Cerebellum (tissue), 4 donors: ENCODE measurements at places on chromosomes 2 and 18.

DNA sequence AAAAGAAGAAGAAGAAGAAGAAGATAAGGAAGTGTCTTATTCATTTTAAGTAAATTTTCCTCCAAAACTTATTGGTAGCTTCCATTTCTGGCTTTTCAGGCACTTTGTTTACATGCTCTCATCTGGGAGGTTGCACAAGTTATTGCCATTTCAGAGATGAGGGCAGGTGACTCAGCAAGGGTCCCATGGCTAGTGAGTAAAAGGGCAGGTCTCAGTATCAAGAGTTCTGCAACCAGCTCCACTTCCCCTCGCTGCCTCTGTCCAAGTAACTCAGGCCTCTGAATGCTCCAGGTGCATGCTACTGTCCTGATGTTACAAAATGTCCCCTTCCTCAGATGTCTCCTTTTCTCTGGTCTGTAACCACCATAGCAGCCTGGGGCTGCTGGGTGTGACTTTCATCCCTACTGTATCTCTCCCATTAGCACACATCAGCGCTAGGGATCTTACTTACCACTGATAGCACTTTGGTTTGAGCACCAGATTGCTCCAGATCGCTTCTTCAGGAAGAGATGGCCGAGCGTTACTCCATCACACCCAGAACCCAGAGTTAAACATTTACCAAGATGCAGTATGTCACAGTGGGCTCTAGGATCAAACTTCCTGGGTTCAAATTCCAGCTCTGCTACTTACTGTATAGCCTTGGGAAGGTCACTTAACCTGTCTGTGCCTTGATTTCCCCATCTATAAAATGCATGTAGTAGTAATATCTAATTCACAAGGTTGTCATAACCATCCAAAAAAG lies 57.4 kb upstream of the LAPTM4A start:
- DNase-seq: no peak

- DNase-seq: no peak
These were observed 21.2 kb downstream of the TRIB2 start for GRCh38 chr2:12737738-12738485.

DNA sequence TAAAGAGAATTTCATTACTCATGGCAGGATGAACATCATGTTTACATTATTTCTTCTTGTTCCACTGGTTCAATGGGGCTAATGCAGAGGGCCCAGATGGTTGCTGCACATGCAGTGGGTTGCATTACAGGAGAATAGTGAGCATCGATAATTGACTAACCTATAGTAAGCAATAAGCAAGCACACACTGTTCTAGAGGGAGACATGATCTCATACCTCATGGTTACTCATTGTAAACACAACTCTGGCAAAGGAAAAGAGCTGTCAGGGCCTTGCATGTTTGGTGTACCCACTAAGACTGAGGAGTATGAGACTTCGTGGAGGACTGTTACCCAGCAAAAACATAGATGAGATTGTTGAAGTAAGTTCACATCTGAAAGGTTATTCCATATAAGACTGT lies 885.6 kb upstream of the VRK2 start:
- no peak for DNase-seq

DNA sequence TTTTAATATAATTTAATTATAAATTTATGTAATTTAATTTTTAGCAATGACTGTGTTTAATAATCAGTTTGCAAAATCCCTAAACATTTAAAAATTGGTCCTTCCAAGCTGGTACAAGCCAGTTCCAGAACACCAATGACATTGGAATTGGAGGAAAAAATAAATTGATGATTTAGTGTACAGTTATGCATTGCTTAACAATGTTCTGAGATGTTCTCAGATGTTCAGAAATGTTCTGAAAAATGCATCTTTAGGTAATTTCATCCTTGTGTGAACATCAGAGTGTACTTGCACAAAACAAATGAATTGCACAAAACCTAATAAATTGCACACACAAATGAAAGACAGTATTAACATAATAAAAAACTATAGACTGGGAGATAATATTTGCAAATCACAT lies 95.2 kb downstream of the TRIB2 start:
- no peak for DNase-seq

DNA sequence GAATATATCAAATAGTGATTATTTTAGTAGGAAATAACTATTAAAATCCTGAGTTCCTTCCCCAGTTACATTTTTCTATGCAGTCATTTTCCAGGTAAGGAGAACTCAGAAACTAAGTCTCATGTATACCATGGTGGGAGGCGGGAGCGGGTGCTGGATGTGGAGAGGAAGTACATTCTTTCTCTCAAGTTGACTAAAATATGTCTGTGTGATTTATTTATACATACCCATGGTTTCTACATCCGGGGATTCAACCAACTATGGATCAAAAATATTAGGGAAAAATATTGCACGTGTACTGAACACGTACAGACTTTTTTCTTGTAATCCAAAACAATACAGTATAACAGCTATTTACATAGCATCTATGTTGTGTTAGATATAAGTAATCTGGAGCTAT lies 6.8 kb downstream of the ZCCHC2 start:
- no peak for DNase-seq

DNA sequence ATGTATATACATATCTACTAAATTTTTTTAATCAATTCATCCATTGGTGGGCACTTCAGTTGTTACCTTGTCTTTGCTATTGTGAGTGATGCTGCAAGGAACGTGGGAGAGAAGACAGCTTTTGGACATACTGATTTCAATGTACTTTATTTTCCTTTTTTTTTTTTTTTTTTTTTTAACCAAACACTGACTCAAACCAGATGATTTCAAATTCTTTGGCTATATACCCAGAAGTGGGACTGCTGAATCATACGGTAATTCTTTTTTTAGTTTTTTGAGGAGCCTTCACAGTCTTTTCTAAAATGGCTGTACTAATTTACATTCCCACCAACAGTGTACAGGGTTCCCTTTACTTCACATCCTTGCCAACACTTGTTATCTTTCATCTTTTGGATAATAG lies 204.7 kb downstream of the INSIG2 start:
- no peak for DNase-seq

DNA sequence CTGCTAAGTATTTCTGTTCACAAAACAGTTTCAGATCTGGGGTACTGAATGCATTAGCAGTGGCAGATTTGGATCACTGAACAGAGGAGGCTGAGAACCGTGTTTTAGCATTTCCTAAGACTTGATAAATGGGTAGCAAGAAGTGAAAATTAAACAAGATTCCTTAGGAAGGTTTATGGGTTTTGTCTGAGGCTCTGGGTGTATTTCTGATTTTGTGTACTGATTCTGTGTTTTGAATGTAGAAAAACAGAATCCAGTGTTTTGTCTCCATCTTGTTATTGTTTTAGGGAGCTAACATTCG lies 1.4 kb downstream of the FAM117B start:
- no peak for DNase-seq

DNA sequence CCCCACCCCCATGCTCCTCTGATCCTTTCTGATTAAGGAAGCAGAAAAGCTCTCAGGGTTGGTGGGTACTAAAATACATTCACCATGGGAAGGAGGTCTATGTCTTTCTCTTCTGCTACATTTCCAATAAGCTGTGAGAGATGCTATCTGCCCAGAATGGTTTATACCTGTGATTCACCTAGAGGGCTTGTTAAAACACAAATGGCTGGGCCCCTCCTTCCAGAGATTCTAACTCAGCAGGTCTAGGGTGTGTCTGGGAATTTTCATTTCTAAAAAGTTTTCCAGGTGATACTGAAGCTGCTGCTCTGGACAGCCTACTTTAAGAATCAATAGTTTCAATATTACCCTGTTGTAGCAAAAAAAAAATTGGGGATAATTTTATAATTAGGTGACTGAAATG lies 772.2 kb upstream of the ZEB2 start:
- no peak for DNase-seq

DNA sequence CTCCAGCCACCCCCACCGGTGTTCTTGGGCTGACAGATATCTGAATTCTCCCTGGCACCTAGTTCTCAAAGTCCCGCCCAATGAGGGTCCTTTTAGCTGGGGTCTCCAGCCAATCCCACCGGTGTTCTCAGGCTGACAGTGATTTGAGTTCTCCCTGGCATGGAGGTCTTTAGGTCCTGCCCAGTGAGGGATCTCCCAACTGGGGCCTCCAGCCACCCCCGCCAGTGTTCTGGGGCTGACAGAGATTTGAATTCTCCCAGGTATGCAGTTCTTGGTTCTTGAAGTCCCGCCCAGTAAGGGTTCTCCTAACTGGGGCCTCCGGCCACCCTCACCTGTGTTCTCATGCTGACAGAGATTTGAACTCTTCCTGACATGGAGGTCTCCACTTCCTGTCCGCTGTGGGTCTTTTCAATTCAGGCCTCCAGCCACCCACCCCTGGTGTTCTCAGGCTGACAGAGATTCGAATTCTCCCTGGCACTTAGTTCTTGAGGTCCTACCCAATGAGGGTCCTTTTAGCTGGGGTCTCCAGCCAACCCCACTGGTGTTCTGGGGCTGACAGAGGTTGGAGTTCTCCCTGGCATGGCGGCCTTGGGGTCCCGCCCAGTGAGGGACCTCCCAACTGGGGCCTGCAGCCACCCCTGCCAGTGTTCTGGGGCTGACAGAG lies 154.6 kb downstream of the ANKRD36 start:
- no peak for DNase-seq

GRCh38 chr2:108316033-108316432 lies 27.3 kb downstream of the SULT1C2 start:
- DNase-seq: no peak

DNA sequence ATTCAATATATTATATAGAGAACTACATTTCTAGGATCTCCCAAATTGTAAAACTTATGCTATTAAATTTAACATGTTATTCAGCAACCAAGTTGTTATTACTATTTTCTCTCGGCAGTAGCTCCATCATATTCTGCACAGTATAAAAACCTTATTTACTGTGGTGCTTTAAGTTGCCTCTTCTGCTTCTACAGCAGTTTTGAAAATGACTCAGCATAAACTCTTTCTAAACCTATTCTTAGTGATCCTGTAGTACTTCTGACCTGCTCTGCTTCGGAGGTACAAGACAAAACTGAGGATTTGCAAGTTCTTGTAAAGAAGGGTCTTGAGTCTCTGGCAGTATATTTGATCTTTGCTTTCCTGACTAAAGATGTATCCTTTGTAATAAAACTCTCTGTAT lies 567.2 kb downstream of the TMX3 start:
- no peak for DNase-seq

GRCh38 chr2:174666845-174667244 lies 69.2 kb upstream of the WIPF1 start:
- no peak for DNase-seq

GRCh38 chr2:191476901-191477300 lies 201.0 kb upstream of the NABP1 start:
- DNase-seq: no peak

DNA sequence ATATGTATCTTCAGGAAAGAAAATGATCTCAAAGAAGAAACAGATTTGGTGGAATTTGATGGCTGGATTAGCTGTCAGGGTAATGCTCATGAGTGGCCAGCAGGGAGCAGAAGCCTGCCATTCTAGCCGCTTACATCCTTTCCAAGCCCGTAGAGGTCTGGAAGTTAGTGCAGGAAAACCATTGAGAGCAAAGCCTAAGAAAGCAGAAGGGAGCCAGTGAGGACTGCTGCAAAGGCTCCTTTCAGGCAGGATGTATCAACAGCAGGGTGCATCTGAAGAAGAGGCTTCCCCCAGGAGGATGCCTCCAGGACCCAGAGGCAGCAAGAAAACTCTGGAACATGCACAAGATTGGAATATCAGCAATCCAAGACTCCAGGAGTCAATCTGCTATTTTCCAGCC lies 22.9 kb upstream of the LBH start:
- DNase-seq: peak; percentile 74

- DNase-seq: no peak
These were observed 84.2 kb upstream of the OTOS start for GRCh38 chr2:240224676-240225075.

GRCh38 chr2:69306393-69306821 lies 80.6 kb downstream of the GFPT1 start:
- no peak for DNase-seq

DNA sequence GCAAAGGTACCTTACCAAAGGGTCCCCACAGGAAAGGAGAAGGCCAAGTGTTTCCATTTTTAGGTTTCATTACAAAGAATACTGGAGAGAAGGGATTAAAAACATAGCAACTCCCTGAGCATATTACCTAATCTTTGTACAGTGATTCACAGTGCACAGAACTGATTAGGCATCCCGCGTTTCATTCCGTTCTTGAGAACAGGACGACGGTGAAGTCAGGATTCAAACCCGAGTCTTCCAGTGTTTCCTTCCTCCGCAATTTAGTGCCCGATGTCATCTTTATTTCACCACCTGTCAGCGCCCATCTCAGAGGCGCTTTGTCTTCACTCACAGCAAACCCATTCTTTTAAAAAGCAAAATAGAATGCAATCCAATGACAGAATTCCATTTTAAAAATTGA lies 488.5 kb downstream of the EIPR1 start:
- DNase-seq: no peak

DNA sequence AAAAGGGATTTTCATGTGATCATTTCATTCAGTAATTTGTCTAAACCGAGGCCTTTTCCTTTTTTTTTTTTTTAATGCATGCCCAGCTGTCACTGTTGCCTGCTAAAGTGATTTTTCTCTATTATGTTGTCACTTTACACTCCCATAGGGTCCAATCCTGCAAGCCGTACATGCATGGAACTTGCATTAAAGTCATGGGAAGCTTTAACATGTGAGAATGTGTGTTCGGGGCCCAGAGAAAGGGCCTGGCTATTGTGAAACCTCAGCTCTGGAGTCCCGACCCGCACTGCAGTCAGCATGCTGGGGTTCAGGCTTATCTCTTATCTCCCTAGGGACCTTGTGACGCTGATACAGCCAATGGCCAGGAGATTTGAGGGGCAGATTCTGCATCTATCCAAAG lies 474.6 kb downstream of the SLC4A3 start:
- DNase-seq: no peak

DNA sequence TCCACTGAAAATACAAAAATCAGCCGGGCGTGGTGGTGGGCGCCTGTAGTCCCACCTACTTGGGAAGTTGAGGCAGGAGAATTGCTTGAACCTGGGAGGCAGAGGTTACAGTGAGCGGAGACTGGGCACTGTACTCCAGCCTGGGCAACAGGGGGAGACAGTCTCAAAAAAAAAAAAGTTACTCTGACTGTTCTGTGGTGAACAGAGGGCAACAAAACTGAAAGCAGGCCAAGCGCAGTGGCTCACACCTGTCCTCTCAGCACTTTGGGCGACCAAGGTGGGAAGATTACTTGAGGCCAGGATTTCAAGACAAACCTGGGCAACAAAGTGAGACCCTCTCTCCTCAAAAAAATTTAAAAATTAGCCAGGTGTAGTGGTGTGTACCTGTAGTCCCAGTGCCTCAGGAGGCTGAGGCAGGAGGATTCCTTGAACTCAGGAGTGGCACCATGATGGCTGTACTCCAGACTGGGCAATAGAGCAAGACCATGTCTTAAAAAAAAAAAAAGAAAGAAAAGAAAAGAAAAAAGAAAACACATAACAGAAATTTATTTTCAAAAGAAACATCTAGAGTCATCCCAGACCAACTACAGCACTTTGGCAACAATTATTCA lies 13.6 kb upstream of the RTN4 start:
- no peak for DNase-seq
